ENCODE measurements at places on chromosomes 7 and 10.

DNA sequence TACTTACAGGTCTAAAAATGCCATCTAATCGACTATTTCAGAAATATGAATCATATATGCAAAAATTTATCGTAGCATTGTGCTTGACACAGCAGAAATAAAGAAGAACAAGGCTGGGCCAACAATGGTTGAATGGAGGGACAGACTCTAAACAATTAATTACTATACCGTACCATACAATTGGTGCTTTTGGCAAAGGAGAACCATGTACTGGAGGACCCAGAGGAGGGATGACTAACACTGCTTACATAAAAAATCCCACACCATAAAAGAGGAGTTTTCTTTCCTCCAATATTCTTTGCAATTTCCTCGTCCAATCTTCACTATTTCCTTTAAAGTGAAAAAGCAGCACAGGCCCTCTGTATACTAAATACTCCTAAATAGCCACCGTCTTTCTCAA is 94.1 kb downstream of the SGMS1 start:
- no peaks in the 10 kb centered on the region for H3K36me3 ChIP-seq
- H3K4me1 ChIP-seq, result peaks cover 7% of the 10 kb centered on the region
- H3K27me3 ChIP-seq, result no peaks in the 10 kb centered on the region
- H3K27ac ChIP-seq, result no peak overlapping the region
- DNase-seq, result no peak
- no peak overlapping the region for H3K4me3 ChIP-seq

DNA sequence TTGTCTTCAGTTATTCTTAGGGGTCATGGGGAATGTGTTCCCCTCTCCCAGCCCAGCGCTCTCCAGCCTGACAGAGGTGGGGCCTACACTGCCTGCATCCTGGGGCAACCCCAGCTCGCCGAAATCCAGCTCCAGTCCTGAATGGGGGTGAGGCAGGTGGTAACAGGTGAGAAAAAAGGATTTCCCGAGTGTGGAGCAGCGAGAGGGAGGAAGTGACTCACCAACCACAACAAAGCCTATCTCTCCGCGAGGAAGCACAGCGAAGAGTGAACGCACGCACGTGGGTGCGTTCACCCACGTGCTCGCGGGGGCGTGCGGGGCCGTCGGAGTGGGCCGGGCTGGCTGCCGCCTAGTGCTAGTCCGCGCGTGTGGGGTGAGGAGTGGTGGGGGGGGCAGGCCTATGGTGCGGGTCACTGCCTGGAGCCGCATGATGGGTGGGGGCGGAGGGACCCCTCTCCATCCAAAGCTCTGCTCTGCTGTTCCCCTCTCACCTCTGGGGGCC is 855 bp upstream of the PALD1 start:
- peak overlapping the region; percentile 85 for H3K27ac ChIP-seq
- H3K36me3 ChIP-seq, result no peaks in the 10 kb centered on the region
- peak; percentile 70 for DNase-seq

DNA sequence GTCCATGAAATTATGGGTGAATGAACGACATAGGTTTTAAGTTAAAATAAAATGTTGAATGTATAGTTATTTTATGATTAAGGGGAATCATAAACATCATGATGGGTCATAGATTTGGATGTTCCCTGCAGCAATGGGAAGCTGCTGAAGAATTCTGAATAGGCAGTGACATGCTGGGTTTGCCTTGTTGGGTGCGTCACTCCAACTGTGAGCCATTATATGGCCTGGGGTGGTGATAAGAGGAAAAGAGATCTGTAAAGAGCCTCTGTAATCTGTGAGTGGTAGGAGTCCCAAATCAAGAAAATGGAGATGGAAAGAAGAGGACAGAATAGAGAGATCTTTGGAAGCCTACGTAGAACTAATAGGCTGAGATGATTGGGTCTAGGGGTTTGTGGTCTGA is 58.1 kb upstream of the GPR26 start:
- DNase-seq, result no peak
- H3K36me3 ChIP-seq, result no peaks in the 10 kb centered on the region
- H3K27me3 ChIP-seq, result no peaks in the 10 kb centered on the region
- no peak overlapping the region for H3K4me3 ChIP-seq
- no peaks in the 10 kb centered on the region for H3K4me1 ChIP-seq

DNA sequence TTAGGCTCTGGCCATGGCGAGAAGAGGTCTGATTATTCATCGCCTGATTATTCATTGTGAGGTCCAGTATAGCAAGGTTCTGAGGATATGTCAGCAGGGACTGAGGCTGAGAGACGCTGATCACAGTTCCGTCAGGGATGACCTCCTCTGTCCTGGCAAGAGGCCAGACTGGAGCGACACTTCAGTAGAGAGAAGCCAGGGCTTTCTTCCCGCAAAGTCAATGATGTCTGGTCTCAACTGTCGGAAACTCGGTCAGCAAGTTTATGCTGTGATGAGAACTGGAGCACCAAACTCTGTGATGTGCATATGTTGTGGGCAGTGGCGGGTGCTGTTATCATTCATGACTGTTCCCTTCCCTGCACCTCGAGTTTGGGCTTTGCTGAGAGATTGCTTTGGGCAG is 29.0 kb upstream of the GNA12 start:
- DNase-seq, result no peak
- no peak overlapping the region for H3K27ac ChIP-seq
- H3K36me3 ChIP-seq, result no peaks in the 10 kb centered on the region
- H3K4me3 ChIP-seq, result no peak overlapping the region

DNA sequence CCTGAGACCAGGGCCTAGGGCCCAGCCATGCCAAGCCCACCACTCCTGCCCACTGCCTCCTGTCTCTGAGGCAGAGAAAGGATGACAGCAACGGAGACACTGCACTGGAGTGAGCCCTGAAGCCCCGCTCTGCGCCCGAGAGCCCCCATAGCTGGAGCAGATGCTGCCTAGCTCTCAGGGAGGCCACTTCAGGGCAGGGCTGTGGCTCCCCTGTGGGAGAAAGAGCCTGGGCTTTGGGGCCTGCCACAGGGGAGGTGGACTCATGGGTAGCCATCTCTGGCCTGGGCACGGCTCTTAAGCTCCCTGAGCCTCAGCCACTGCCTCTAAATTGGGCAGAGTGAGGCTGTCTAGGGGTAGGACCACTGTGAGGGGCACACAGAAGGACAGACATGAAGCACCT is 214.2 kb downstream of the GRID1 start:
- no peaks in the 10 kb centered on the region for H3K36me3 ChIP-seq
- H3K27ac ChIP-seq, result no peak overlapping the region
- no peaks in the 10 kb centered on the region for H3K4me1 ChIP-seq

All from activated T-helper 1 cell treated with anti-CD3 and anti-CD28 coated beads, Interleukin-12 subunit alpha, Interleukin-12 subunit beta, Interleukin-2, Interleukin-4 antibody, amounts not matched to agents 30 ng/mL and 10 ng/mL and 1 ng/mL, durations not matched to agents 14 hours and 24 hours and 36 hours (primary cell).